ELF-1 (cell line): ENCODE measurements at places on chromosomes 1 and 21.

DNA sequence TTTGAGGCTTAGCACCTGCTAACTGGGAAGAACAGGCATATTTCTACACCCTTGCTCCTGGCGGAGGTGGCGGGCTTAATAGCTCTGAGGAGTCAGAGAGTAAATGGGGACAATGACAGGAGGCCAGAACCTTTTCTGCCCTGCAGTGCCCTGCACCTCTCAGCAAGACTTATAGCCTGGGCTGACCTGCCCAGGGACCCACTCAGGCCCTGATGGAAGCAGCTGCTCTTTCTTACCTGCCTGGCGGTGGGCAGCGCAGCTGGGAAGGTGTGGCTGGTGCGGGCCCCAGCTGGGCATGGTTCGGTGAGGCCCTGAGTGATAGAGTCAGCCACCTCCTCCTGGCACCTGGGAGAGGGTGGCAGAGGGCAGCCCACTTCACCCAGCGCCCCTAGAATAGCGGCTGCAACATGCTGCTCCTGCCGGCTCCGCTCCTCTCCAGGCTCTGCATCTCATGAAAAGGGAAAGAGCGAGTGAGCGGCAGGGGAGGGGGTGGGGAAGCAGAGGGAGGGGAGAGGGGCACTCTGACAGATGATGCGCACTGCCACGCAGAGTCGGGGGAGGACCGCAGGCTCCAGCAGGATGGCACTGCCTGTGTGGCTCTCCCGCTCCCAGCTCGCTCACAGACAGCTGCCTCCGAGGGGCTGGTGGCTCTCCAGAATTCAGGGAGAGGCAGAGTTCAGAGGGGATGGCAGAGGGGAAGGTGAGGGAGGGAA lies at the start of gene RGS8:
TSS of gene RGS8 (minus strand) at position 472 of the 713 bp plus-strand sequence. CDS start 14,938 bp downstream, outside the sequence.
- no peak for DNase-seq

- no peak for DNase-seq
Measured at GRCh38 chr1:109793089-109793485, 29.4 kb upstream of the EPS8L3 start.

DNA sequence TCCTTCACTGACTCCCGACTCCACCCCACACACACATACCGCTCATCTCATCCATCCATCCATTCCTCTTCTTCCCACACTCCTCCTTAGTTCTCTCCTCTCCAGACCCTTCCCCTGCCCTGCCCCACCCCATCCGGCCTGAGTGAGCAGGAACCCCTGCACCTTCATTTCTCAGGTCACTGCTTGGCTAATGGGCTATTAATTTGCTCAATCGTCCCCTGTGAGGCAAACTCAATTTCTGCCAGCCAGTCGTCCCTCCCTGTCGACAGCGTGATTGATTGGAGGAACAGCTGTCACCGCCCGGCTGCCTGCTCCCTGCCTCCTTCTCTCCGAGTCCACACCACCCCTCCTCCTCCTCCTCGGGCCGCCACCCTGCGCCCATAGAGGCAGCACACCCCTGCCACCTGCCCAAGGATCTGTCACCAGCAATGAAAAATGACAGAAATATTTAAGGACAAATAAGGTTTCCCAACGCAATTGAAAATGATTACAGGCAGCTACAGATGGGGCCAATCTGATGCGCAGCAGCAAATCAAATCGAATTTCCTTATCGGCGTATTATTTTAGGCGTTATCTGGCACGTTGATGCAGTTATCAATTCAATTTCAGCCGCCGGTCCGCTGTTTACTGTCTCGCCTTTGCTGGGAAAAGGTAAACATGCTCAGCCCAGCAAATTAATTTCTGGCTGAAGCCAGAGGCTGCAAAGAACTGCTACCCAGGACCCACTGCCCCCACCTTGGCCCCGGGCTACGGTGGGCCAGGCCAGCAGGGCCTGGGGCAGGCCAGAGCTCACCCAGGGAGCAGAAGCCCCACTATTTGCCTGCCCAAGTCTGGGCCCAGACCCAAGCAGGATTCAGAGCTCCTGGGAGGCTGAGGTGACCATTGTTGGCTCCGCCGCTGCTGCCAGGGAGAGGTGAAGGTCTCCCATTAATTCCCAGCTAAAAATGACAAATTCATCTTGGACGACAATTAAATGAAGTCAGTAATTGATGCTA lies 71.3 kb downstream of the TMEM53 start:
- peak; percentile 60 for DNase-seq

- DNase-seq = no peak
Measured at GRCh38 chr1:92031281-92032110, 1.7 kb downstream of the EPHX4 start.

DNA sequence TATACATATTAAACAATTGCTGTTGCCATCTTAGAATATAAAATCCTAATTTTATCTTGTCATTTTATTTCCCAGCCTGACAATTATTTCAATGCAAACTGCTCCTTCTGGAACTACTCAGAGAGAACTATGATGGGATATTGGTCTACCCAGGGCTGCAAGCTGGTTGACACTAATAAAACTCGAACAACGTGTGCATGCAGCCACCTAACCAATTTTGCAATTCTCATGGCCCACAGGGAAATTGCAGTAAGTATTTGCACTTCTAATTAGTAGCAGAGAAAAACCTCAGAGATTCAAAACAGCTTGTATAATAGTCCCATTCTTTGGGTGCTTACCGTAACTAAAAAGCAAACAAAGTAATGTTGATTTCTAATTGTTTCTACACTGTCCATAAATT lies 167.2 kb downstream of the ADGRL2 start:
- no peak for DNase-seq

GRCh38 chr1:110176299-110176956 lies 26.1 kb downstream of the SLC6A17 start:
- no peak for DNase-seq

DNA sequence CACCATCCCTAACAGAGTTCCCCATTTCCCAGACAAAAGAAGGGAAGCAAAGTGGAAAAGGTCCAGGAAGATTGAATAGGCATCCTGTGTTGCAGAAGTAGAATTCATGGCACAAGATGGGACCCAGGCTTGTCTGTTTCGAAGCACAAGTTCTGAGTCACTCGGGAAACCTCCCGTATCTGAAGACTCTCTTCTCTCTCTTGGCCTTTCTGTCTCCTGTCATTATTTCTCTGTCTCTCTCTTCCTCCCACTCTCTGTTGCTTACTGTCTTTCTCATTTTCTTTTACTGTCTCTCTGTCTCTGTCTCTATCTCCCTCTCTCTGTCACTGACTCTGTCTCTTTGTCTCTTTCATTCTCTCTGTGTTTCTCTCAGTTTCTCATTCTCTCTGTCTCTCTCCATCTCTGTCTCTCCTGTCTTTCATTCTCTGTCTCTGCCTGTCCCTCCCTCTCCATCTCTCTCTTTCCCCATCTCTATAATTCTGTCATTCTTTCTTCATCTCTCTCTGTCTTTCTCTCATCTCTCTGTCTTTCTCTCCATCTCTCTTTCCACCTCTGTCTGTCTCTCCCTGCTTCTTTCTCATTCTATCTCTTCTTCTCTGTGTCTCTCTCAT lies 23.7 kb downstream of the RNF187 start:
- DNase-seq = no peak

GRCh38 chr1:88060112-88060673 lies 623.9 kb upstream of the PKN2 start:
- no peak for DNase-seq

- DNase-seq = no peak
Measured at GRCh38 chr1:20350421-20350820, 59.7 kb downstream of the VWA5B1 start.
